Umbilical cord (tissue), 2 donors: ENCODE measurements at places on chromosomes 7 and 10. TPM values are rescaled to one million over a fixed set of nuclear protein-coding genes. Genes with fewer than 3 reads are reported as not detected.
A peak's percentile ranks its signal among the peaks of the same experiment; 100 is the strongest.

- no peak for DNase-seq
Observed at GRCh38 chr10:61475449-61475873, 22.3 kb upstream of the TMEM26 start.

The SHH gene
- total RNA-seq: 1.2 TPM

- no peak for DNase-seq
Observed at GRCh38 chr10:82738592-82738991, 863.6 kb downstream of the NRG3 start.

The CUBN gene
- total RNA-seq: 1.4 TPM

GRCh38 chr7:2863461-2864066 is 19.5 kb upstream of the GNA12 start:
- DNase-seq: peak; percentile 96

The TCAF2 gene
- total RNA-seq: 6.7 TPM

DNA sequence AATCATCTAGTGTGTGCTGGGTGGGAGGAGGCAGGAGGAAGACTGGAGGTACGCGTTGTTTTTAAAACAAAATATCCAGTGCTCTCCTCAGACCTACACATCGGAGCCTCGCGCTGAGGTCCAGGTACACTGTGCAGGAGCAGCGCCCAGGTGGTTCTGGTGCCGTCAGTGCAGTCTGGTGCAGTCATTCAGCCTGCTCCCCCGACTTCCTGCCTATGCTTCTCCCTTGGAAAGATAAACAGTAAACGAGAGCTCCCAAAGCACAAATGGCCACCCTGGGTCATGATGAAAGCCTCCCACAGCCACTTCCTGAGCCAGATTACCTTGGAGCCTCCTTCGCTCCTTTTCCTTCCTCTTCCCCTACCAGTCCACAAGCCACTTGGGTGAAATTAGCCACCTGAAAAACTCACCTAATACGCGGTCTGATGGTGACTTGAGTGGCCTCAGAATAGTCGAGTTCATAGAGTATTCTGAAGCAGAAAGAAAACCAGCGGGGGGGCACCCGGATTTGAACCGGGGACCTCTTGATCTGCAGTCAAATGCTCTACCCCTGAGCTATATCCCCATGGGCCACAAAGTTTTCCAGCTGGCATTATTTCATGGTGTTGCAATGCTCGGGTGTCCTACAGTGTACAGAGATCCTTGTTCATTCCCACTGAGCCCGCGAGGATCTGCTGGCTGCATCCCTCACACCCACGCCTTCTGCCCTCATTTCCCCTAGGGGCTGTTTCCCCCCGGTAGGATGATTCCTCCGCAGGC is 82.5 kb downstream of the ZNF467 start:
- DNase-seq: peak; percentile 17

The NRP1 gene
- 73.7 TPM for total RNA-seq

DNA sequence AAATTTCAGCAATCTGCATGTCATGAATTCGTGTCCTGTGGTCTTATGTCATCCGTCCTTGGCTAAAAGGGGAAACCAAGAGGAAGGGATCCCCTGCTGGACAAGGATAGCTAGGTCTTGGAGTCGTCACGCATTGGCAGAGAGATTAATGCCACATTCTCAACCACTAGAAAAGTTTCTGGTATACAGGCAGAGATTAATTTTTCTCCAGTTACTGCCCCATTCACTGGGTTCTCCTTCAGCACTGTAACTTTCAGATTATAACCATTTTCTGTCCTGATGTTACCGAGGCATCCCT is 1060.6 kb upstream of the AUTS2 start:
- no peak for DNase-seq

- no peak for DNase-seq
Observed at GRCh38 chr10:86169066-86169465, 197.5 kb downstream of the GRID1 start.

The POM121 gene
- 7.0 TPM for total RNA-seq

DNA sequence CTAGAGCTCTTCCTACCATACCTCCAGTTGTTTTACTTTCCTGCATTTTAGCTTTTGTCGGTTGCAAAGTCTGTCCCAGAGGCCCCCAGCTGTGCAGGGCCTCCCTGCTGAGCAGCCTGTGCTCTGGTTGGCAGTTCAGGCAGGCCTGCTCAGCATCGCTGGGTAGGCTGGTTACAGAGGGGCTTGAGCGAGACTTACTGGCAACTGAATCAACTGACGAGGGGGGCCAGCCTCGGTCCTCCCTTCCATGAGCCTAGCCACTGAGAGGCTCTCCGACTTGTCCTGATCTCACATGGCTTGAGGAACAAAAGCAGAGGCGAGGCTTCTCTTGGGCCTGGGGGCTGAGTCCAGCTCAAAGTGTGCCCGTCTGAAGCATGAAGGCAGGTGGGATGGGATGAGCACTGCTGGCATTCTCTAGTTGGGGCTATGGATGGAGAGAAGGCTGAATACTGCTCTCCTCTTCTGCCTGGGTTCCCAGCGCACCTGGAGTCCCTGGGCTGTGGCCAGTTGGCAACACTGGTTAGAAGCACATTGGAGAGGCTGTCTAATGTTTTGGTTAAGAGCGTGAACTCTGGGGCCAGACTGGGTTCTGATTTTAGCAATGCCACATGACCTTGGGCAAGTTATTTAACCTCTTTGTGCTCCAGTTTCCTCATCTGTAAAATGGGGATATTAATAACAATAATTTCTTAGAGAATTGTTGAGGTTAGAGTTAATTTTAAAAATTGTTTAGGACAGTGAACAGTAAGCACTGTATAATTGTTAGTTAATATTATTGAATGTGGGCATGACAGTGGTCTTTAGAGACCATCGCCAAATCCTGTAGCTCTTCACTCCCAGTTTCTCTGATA is 6.9 kb upstream of the SFRP5 start:
- DNase-seq: no peak

The AVPI1 gene
- 7.0 TPM for total RNA-seq

GRCh38 chr10:53839440-53840039 is 961.5 kb downstream of the PCDH15 start:
- DNase-seq: peak; percentile 66

- peak; percentile 35 for DNase-seq
Observed at GRCh38 chr7:67518580-67518979, 521.9 kb downstream of the TYW1 start.

The FBXO24 gene
- total RNA-seq: not detected

GRCh38 chr7:155357573-155358041 is 59.9 kb downstream of the INSIG1 start:
- no peak for DNase-seq

DNA sequence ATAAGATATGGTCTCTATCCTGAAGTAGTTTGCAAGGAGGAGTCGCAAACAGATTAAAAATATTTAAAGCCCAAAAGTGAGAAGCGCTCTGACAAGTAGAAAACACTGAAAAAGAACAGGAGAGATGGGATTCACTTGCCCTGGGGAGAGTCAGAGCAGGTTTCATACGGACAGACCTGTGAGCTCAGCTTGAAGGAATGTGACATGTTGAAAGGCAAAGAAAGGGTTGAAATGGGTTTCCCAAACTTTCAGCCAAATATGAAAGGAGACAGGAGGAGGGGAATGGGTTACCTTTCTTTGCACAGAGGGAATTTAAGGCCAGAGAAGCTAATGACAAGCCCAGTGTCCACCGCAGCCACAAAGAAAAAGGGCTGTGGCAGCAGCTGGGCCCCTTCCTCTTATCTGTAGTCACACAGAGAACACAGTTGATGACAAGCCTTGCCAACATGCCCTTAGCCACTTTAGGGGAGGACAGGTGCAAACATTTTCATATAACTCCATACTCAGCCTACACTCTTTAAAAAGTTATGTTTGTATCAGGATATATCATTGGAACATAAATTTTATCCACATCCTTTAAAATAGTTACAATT is 14.9 kb downstream of the HOXA1 start:
- DNase-seq: peak; percentile 50

GRCh38 chr7:49513911-49514310 is 259.5 kb upstream of the VWC2 start:
- DNase-seq: no peak

The CTBP2 gene
- 27.7 TPM for total RNA-seq

DNA sequence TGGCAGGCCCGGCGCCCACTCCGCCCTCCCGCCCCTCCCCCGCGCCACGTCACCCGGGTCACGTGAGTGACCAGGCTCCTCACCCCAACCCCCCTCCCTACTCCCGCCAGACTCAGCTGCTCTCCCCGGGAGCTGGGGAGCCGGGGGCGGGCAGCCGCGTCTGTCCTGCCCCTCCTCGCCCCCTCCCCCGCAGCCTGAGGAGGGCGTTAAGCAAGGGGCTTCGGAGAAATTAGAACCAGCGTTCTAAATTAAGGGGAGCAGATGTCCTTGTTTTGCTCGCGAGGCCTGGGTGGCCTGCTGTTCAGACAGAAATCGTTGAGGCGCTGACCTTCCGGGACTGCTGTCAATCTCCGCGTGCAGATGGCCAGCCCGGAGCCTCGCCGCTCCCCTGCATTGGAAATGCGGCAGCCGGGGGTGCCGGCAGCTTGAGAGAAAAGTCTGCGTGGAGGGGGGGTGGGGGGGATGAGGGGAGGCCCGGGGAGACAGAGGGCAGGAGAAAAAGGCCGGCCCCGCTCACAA is 102.2 kb upstream of the ZNF438 start:
- peak; percentile 90 for DNase-seq

GRCh38 chr7:128302139-128302538 is 41.6 kb downstream of the RBM28 start:
- no peak for DNase-seq

The FAM131B gene
- 7.2 TPM for total RNA-seq

DNA sequence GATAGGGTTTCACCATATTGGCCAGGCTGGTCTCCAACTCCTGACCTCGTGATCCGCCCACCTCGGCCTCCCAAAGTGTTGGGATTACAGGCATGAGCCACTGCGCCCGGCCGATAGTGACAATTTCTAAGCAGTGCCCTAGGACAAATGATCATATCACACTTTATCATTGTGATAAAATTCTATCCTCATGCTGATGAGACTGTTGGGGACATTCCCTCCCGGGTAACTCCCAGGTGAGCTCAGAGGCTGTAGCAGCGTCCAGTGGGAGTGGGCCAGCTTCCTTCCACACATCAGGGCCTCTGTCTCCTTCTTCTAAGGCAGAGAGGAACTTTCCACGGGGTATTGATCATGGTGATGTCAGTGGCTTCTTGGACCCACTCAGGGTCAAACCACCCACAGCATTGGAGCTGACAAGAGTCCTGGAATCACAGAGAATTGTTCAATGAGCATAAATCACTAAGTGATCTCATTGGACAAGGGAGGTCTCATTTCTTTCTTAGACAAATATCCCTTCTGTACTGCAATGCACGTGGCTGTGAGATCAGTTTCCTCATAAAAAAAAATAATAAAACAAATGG is 256.1 kb downstream of the KLF6 start:
- DNase-seq: no peak

DNA sequence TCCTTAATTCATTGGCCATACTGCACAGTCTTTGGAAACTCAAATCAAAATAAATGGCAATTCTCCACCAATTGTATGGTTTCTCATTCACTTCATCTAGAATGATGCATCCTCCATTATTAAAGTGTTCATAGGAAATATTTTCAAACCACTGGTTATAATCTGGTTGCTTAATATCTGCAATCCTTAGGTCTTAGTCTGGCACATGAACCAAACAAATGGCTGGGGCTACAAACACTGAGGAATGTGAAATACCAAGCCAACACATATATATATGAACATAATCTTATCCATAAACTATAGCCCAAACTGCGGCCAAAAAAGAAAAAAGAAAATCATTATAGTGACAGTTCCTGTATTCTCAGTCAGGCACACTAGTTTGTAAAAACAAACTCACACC is 5.7 kb upstream of the MSS51 start:
- no peak for DNase-seq
